Cerebellar nuclear complex (tissue), 1 donor: ENCODE measurements at places on chromosomes 6 and 20.

DNA sequence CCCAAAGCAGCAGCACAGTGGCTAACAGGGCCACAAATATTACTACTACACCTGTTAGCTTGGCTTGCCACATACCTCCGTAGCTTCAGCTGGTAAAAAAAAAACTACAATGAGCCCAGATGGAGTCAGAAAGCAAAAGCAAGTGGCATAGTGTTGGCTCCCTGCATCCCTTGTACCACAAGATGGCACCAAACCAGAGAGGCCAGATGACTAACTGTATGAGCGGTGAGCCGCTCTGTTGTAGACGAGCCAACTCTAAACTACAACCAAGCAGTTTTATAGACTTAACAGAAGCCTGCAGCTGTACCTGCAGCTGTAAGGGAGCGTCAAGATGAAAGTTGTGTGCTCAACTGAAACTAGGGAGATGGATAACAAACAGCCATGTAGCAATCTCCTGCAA lies 84.5 kb upstream of the MCHR2 start:
- no peak for DNase-seq

DNA sequence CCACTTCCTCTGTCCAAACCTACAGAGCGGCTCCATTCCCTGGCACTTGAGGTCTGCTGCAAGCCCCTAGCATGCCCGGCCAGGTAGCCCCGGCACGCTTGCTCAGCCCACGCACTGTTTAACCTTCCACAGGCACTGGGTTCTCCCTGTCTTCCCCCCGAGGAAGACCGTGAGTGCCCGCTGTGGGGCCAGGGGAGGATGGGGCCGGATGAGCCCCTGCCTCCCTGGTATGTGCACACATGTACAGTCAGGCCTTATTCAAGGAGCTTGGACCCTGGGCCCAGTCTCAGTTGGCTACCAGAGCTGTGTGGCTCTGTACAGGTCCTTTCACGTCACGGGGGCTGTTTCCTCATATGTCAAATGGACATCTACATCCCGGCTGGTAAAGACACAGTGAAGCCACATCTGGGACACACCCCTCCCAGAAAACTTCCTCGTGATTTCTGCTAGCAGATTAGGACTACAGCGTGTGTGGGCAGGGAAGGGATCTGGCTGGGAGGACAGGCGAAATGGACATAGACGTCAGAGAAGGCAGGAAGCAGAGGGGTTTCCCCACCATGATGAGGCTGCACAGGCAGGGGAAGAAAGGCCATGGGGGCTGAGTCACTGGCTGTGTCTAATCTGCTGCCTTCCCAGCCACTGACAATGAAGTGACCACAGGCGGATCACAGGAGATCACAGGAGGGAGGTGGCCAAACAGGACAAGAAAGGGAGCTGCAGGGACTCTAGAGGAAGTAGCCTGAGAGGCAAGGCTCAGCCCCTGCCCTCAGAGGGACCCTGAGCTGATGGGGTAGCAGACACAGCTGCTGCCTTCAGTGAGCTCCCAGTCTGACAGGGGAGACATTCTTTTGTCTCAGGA lies 62.9 kb downstream of the MRPL14 start:
- no peak for DNase-seq

DNA sequence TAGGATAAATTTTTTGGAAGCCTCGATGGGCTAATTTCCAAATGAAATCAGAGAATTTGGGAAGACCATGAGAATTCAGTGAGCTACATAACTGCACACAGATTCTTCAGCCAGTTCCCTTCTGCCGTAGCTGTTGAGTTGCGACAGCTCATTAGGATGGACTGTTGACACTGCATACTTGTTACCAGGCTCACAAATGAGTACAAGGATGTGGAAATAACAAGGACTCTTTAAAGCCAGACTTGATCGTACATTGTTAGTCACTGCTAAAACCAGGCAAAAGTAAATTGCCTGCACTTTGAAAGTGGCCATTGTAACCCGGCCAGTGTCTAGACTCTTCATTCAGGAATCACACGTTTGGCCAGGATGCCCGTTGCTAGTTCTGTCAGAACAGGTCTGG lies 37.0 kb downstream of the NDUFAF5 start:
- no peak for DNase-seq

- no peak for DNase-seq
Measured at GRCh38 chr6:45781890-45782289, 233.8 kb downstream of the CLIC5 start.

DNA sequence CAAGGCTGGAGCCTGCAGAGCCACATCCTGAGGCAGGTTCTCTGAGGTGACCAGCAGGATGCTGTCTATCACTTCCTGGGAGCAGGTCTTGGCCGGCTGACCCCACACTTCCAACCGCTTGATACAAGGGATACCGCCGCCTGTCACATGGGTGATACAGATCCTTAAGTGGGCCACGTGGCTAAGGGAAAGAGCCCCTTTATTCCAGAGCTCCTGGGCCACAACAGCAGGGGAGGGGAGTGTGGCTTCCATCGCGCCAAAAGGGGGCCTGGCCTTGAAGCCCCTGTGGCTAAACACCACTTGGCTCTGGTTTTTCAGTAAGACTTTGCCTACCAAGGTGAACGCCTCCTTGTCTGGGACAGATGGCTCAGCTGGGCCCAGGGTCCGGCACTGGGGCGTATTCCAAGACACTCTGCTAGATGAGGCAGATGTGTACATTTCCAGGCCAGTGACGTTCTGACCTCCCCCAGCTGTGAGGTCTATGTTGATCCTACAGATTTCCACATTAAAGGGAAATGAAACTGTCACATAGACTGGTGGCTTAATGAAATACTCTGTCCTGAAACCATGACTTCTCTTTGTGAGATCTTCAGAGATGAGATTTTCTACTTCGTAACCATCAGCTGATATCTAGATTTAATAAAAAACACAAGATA lies 37.6 kb upstream of the AVP start:
- no peak for DNase-seq

GRCh38 chr6:11427723-11428245 lies 109.8 kb upstream of the TMEM170B start:
- DNase-seq = no peak

DNA sequence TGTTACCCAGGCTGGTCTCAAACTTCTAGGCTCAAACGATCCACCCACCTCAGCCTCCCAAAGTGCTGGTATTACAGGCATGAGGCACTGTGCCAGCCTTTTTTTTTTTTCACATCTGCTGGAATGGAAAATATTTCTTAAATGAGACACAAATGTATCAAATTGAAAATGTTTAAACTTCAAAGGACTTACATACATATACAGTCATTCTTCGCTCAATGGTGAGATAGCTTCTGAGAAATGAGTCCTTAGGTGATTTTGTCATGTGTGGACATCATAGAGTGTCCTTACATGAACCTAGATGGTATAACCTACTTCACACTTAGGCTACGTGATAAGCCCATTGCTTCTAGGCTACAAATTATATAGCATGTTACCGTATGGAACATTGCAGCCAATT lies 43.1 kb downstream of the MICA start:
- DNase-seq = no peak
